ENCODE measurements at places on chromosomes 3 and 15.
A peak's percentile ranks its signal among the peaks of the same experiment; 100 is the strongest.

- DNase-seq: no peak
Measured at GRCh38 chr15:47352217-47352616, 365.1 kb upstream of the SEMA6D start.

GRCh38 chr3:108548304-108548703, 37.9 kb upstream of the MYH15 start:
- no peak for DNase-seq

GRCh38 chr3:142596726-142597088, 514 bp downstream of the PLS1 start:
- no peak for DNase-seq

- peak; percentile 77 for DNase-seq
Measured at GRCh38 chr3:44554626-44555592, at the start of gene ZKSCAN7. Gene ZKSCAN7 (plus strand): TSS chr3:44555193. CDS start chr3:44557048, 1,855 bp downstream.

DNA sequence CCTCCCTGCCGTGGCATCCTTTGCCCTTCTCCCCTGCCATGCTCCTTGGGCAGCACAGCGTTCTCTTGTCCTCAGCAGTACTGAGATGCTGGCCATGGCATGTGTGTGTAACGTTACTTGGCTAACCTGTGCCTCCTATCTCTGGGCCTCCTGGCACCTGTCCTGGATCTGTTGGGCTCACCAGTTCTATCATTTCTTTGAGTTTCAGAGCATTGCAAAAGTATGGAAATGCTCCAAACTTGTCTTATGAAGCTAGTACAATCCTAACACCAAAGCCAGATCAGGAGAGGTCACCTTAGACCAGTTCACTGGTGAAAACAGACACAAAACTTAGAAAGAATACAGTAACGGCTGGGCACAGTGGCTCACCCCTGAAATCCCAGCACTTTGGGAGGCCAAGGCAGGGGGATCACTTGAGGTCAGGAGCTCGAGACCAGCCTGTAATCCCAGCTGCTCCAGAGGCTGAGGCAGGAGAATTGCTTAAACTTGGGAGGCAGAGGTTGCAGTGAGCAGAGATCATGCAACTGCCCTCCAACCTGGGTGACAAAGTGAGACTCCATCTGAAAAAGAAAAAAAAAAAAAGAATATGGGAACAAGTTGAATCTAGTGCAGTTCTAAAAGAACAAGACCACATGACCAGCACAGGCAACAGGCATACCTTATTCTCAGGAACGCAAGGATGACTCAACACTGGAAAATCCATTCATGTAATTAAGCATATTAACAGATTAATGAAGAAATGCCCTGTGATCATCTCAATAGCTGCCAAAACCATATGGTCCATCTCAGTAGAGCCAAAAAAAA, 62.4 kb upstream of the TRPM1 start:
- no peak for DNase-seq

DNA sequence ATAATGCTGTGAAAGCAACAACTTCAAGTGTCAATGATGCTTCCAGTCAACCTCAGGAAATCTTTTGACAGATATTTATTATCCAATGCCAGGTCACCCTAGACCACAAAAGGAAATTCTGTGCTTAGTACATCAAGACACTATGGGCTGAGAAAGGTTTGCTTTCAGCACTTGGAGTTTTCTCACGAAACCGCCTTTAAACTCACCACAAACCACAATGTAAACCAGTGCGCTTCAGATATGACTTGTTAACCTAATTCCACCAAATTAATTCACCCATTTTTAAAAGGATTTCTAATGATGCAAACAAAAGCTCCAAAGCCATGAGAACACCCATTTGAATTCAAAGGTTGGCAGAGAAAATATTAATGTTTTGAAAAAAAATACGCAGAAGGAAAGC, 292.9 kb upstream of the NR2F2 start:
- DNase-seq: no peak

- no peak for DNase-seq
Measured at GRCh38 chr3:132273036-132273435, 44.2 kb upstream of the ACP3 start.

- DNase-seq: no peak
Measured at GRCh38 chr3:148711981-148712666, 14.4 kb downstream of the AGTR1 start.

DNA sequence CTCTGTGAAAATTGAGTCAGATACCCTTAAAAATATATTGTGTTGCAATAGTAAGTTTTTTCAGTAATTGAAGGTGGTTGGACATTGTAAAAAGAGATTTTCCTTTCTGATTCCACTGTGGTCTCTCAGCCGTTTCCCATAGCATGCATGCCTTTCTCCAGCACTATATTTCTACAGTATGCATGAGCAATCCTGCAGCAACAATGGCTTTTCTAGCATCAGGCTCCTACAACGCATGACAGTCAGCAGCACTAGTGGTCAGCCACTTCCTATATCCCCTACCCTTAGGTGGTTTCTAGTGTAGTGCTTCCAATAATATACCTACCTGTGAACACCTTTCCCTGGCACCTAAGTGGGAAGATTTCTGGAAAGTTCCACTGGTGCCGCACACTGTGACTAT, 55.4 kb upstream of the SNRPN start:
- DNase-seq: no peak

- no peak for DNase-seq
Measured at GRCh38 chr15:42066764-42067415, 27.5 kb downstream of the PLA2G4D start.

GRCh38 chr15:69609176-69609575, 156.6 kb downstream of the RPLP1 start:
- DNase-seq: no peak

GRCh38 chr3:157501863-157502262, 1.4 kb downstream of the VEPH1 start:
- no peak for DNase-seq

DNA sequence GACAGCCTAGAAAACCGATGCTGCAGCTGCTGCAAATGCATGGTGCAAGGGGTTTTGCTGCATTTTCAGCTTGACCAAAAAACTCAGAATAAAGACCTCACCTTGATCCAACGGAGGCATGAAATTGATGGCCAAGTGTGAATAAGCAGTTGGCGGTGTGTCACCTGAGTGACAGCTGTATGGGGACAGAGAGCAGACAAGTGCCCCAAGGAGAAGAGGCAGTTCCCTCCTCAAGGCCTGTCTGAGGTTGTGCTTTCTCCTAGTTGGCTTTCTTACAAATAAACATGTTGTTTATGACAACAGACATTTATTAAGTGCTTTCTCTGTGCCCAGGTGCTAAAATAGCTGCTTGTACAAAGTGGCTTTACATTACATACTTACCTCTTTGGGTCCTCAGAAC, 10.3 kb downstream of the PGPEP1L start:
- DNase-seq: no peak

DNA sequence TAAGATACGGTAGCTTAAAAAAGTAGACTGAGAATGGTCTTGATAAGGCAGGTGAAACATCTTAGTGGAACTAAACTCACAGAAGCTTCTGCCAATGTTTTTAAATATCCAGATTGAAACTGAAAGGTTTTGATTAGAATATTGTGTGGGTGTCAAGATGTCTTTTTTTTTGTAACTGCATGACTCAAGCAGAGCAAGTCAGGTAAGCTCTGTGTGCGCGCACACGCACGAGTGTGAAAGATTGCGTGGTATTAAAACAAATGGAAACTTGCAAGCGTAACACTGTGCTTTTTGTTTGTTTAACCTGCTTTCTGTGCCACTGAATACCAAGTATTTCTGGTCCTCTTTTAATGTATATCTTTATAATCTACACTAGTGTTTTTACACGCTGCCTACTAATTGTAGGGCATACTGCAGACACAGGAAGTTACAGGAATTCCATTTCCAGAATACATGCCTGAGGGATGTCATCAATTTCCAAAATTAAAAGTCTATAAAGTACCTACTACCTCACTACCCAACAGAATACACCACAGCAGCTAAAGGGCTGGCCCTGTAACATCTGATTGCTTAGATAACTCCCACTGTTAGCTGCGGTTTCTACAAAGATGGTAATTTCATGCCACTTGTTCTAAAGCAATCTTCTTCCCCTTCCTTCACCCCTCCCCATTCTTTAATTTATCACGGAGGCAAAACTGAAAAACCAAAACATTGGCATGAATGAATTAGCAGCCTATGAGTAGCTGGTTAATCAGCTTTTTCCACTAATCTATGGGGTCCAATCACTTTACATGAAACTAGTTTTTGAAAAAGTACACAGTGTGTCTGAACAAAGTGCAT, 472.8 kb downstream of the SHQ1 start:
- no peak for DNase-seq

DNA sequence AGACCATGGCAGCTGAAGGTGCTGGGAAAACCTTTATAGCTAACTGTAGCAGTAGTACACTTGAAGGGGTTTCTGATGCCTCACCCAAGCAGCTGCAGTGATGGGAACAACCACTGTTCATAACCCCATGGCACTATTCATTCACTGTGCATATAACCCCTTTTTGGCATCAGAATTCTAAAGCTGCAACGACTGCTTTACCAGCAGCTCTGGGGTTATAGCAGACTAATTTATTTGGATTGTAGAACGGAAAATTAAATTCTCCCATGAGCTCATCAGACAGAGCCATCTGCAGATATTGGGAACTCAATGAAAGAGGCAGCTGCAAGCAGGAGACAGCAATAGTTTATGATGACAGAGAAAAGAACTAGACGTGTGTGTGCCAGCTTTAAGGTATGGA, 28.6 kb downstream of the TFDP2 start:
- no peak for DNase-seq

GRCh38 chr15:81031203-81031602, 30.5 kb downstream of the TLNRD1 start:
- DNase-seq: no peak

- peak; percentile 59 for DNase-seq
Measured at GRCh38 chr3:126558336-126559071, at the start of gene C3orf22. Gene C3orf22 (minus strand): TSS chr3:126558932. CDS start chr3:126553390, 5,542 bp downstream.

GRCh38 chr15:48569591-48570302, 75.8 kb downstream of the FBN1 start:
- DNase-seq: no peak

- no peak for DNase-seq
Measured at GRCh38 chr3:56323986-56324420, 144.3 kb downstream of the ERC2 start.

GRCh38 chr3:157333551-157333991, 103.1 kb upstream of the PTX3 start:
- no peak for DNase-seq

GRCh38 chr15:53758412-53758811, 1.1 kb downstream of the WDR72 start:
- DNase-seq: no peak

- no peak for DNase-seq
Measured at GRCh38 chr15:84784262-84784661, 32.9 kb upstream of the ALPK3 start.

DNA sequence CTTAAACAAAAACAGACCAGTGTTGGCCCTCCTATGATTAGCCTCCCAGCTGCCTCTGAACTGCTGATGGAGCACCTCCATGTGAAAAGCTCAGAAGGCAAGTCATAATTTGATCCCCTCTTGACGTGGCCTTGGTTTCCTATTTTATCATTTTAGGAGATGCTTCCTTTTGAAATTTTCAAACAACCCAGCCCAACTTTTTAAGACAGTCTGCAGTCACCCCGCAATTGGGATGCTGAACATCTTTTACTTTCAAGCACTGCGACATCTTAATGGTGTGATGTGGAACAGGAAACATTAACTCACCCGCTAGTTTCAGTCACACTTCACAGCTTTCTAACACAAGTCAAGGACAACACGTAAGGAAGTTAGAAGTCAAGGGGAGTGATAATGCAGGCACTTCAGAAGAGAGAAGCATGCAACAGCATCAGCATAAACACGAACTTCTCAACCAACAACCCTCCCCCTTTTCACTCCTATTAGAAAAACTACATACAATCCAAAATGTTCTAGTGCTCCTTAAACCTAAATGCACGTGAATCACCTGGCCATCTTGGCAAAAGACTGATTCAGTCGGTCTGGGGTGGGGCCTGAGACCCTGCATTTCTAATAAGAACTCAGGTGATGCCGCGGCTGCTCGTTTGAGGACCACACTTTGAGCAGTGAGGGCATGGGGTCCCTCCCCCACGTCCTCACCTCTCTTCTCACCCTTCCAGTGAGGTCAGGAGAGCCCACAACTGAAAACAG, 161.5 kb downstream of the FOXP1 start:
- no peak for DNase-seq

GRCh38 chr15:60871731-60872130, 357.4 kb downstream of the RORA start:
- DNase-seq: no peak

DNA sequence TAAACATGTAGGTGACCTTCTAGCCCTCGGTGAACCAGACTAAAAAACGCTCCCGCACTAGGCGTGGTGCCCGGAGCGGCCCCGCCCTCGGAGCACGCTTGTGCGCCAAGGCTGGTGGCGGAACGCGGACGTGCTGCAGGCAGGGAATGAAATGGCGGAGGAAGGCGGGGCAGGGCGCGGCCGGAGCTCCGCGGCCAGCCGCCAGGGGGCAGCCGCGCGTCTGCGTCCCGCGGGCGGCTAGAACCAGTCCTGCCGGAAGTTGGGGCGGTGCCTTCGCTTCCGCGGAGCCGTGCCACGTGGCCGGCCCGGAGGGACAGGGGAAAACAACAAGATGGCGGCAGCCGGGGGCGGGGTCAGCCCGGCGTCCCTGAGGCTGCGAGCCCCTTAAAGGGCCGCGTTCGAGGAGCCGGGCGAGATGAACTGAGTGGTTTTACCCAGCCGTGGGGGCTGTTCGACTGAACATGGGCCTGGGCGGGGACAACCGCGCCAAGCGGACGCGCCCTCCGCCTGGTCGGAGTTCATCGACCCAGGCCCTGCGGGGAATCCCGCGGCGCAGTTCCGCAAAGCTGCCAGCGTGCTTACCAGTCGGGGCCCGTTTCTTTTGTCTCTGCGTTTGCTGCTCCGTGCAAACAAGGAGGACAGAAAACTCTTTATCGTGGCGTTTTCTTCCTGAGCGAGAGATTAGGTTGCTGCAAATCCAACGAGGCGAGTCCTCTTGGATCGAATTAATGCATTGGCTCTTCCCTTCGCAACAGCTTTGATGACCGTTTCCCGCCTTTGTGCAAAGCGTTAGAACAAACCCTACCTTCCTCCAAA, 90.9 kb upstream of the CHD2 start:
- DNase-seq: peak; percentile 99

DNA sequence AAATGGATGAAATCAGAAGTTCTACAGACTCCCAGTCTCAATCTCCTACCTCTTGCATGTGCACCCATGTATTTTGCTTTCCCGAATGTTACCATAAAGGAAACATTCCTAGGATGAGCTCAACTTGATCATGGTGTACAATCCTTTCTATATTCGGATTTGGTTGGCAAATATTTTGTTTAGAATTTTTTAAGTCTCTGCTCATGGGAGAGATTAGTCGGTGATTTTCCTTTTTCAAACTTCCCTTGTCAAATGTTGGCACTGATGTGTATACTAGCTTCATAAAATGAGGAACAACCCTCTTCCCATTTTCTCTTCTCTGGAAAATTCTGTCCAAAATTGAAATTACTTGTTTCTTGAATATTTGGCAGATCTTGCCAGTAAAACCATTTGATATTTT, 317.6 kb upstream of the RASGRP1 start:
- DNase-seq: no peak

GRCh38 chr3:141996437-141996836, 120.0 kb downstream of the ATP1B3 start:
- DNase-seq: no peak

DNA sequence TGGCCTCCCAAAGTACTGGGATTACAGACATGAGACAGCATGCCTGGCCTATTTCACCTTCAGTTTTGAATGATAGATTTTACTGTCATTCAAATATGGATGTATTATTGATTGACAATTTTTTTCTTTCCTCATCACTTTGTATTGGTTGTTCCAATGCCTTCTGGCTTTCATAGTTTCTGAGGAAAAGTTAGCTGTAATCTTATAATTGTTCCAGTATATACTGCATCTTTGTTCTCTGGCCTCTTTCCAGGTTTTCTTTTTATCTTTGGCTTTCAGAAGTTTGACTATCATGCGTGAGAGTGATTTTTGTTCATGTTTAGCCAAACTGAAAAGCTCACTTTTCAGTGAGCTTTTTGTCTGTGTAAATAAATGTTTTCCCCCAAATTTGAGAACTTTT, 157.1 kb downstream of the RSRC1 start:
- DNase-seq: no peak
